NCI-H1694 treated with DMSO at 0.1 percent for 48 hours (cell line): ENCODE measurements at places on chromosomes 4 and X.

DNA sequence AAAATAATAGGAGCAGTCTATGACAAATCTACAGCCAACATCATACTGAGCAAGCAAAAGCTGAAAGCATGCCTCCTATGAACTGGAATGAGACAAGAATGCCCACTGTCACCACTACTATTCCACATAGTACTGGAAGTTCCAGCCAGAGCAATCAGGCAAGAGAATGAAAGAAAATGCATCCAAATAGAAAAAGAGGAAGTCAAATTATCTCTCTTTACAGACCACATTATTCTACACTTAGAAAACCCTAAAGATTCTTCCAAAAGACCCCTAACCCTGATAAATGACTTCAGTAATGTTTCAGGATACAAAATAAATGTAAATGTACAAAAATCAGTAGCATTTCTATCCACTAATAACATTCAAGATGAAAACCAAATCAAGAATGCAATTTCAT lies 249.0 kb downstream of the STK32B start:
- DNase-seq, result no peak

DNA sequence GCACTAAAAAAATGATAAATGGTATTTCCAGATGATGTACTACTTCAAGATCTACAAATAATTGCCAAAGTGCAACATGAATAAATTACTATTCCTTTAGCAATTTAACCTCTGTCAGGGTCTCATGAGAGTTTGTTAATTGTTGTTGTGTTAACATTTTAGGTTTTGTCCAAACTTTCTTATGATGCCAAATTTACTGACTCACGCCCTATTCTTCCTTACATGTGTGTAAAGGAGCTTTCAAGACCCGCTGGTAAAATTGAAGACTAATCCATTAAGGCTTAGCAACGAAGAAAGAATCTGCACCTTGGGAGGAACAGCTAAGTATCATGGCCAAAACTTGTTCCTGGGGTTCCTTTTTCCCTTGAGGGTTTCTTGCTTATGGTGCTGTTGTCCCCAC lies 252.7 kb upstream of the JADE1 start:
- DNase-seq, result no peak

- no peak for DNase-seq
Measured at GRCh38 chrX:48611703-48612102, 14.4 kb downstream of the WDR13 start.

- DNase-seq, result peak; percentile 59
Measured at GRCh38 chr4:38563707-38564495, 100.1 kb upstream of the KLF3 start.

DNA sequence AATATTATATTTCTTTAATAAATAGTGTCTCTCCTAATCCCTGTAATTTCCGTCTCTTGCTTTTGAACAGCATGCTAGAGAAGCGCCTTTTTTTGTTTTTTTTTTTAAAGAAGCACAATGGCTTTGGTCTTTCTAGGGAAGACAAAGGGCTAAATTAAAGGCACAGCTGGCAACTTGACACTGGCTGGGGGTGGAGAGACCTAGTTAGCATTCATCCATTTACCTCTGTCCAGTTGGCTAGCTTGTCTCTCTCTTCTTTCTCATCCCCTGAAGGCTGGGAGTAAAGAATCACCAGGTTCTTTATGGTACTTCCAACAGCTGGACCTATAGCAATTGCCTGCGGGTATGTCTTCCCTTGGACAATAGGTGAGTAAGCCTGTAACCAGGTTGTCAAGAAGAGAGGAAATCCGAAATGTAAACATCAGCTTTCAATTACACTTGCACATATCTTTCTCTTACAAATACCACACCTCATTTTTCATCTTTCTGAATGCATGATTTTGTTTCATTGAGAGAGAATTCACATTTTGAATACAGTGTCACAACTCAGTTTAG lies 178.4 kb upstream of the GPR101 start:
- no peak for DNase-seq

- no peak for DNase-seq
Measured at GRCh38 chr4:155582971-155583437, 83.6 kb upstream of the GUCY1A1 start.

DNA sequence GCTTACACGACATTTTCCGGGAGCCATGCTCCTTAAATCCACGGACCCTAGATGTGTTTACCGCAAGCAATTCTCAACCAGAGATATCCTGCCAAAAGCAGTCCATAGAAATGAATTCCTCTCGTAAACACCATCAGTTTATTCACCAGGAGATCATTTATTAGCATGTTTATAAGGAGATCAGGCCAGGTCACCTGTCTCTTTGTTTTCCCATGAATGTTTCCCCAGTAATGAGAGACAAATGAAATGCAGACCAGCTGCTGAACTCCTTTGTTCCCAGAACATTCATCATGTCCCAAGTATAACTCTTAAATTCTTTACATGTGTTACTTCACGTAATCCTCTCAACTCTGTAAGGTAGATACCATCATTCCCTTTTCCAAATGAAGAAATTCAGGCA lies 137.1 kb downstream of the DDX53 start:
- DNase-seq, result no peak

GRCh38 chr4:113157086-113157857 lies 107.8 kb downstream of the ANK2 start:
- DNase-seq, result no peak

DNA sequence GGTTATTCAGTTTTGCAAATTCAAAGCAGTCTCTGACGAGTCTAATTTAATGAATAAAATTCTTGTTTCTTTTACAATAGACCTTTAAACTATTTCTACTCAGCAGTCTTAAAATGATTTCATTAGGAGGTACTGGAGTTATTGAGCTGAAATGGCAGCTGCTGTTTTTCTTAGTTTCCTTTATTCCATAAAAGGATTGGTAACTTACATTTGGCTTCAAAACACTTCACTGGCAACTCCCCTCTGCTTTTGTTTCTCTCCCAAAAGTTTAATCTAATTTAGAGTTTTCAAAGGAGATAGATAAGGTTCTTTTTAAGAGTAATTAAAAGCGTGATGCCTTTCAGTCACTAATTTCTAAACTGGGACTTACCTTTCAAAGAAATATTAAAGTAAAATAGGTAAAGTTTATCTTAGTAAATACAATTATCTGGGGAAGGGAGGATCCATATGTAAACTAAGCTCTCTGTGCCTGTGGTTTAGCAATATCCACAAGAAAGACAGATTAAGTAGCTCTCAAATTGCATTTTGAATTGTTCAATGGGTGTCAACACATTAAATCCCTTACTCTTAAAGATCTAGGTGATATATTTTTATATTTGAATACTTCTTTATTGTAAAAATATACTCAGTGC lies 17.1 kb upstream of the PCDH10 start:
- no peak for DNase-seq

GRCh38 chrX:49071877-49072711 lies 1.7 kb downstream of the PRAF2 start:
- no peak for DNase-seq

GRCh38 chrX:68915778-68916177 lies 87.0 kb downstream of the EFNB1 start:
- DNase-seq, result no peak

GRCh38 chr4:2458546-2459491 lies 10.1 kb upstream of the RNF4 start:
- DNase-seq, result no peak

DNA sequence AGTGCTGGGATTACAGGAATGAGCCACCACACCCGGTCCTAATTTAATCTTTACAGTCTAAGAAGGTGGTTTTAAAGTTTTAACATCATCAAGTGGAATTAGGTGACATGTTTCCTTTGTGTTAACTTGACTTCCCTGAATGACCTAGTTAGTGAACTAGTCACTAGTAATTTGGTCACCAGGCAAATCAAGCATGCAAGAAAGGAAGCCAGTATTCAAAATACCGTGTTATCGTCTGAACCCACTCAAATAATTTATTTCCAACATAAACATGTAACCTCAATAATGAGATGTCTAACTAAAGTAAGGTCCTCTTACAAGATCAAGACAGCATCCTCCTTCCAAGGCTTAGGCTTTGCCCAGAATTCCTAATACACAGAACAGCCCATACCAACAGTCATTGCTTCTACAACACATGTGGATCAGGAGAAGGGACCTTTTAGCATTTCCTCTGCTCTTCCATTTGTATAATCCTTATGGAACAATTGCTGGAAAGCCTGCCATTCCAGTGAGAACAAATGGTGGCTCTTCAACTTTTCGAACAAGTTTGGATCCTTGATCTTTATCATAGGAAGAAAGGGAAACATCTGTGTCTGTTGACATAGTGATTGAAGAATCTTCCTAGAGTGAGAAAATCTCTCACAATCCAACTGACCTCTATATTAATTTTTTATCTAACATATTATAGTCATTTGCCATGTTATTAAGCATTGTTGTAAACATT lies 97.2 kb downstream of the ANXA3 start:
- no peak for DNase-seq

DNA sequence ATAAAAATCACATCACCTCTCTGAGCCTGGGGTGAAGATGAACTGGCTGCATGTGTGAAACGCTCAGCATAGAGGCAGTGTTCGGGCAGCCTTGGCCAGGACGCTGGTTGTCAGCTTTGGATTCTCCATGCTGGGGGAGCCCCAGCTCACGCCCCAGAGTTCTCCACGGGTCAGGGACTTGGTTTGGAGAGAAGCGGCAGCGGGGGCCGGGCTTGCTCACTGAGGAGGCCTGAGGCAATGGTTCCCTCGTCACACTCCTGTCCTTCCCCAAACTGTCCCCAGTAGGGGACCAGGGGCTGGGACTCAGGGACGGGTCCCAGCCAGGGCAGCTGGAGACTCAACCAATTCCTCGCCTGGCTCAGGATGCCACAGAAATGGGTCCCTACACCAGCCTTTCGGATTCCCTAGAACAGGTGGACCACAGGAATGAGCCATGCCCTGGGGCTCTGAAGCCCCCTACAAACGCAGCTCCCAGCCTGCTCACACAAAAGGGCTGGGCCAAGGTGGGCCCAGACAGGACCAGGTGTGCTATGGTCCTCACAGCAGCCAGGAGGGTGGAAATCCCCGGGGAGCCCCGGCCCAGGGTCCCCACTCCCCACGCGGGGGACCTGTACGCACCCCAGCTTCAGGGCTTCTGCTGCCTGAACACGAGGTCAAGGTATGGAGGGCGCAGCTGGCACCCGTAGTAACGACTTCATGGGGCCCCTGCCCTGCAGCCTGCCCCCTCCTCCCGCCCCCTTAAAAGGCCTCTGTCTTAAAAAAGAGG lies 1.4 kb downstream of the MXD4 start:
- no peak for DNase-seq

- no peak for DNase-seq
Measured at GRCh38 chr4:1477045-1477840, 71.0 kb upstream of the NKX1-1 start.

- DNase-seq, result no peak
Measured at GRCh38 chr4:101288365-101289145, 58.8 kb downstream of the PPP3CA start.

GRCh38 chrX:43822014-43822413 lies 60.2 kb downstream of the MAOB start:
- DNase-seq, result no peak

- DNase-seq, result no peak
Measured at GRCh38 chrX:148192547-148192946, 211.4 kb downstream of the FMR1NB start.

- DNase-seq, result no peak
Measured at GRCh38 chrX:115573185-115573584, 12.2 kb downstream of the PLS3 start.

DNA sequence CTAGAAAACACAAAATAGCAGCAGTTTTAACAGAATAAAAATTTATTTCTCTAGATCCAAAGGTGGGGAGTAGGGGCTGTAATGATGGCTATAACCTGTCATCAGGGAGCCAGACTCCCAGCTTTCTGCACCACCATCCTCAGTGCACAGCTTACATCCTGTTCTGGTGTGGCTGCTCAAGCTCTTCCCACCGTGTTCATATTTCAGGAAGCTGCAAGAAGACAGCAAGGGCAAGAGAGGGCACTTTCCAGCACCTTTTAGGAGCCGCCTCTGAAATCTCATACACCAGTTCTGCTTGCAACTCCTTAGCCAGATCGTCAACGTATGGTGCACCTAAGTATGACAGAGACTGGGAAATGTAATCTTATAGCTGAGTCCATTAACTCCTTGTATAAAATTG lies 253.7 kb downstream of the CENPC start:
- no peak for DNase-seq

- DNase-seq, result peak; percentile 5
Measured at GRCh38 chrX:110317061-110317819, 645 bp downstream of the AMMECR1 start.

DNA sequence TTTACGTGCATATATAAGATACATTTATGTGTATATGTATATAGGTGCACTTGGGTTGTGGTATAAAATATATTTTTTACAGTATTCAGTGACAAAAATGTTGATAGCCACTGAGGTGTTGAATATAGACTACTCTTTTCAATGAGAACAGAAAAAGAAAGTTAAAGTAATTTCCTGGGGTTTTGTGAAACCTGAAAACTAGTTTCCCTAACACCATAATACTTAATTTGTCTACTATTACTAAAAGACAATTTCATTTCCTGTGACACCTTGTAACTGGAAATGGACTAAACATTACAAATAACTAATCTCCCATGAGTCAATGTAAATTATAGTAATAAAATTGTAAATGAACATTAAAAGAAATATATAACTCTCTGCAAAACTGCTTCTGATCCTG lies 32.0 kb upstream of the MAP9 start:
- no peak for DNase-seq

DNA sequence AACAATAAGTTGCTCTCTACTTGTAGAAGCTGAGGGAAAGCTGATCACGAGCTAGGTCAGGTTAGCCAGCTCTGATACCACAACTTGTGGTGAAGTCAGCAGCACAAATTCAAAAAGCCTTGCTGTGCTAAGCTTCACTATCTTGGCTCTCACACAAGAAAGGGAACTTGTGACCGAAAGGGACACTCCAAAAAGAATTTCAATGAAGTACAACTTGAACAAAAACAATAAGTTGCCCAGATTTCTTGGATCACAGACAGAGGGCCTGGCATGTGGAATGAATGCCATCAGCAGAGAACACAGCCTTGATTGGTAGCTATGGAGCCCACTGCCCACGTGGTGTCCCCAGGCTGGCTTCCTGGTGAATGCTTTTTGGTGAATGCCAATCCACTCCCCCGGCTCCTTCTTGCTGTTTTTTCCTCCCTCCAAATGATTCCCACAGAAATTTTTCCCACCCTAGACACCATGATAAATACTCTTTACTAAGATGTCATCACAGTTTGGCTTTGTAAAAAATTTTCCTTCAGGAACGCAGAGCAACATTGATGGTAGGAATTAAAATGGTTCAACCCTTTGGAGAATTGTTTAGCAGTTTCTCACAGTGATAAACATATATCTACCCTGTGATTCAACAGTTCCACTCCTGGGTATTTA lies 82.6 kb downstream of the ANXA3 start:
- no peak for DNase-seq

GRCh38 chrX:42273387-42273786 lies 350.0 kb upstream of the CASK start:
- no peak for DNase-seq

GRCh38 chr4:87015416-87015815 lies 80.6 kb downstream of the AFF1 start:
- DNase-seq, result no peak
